Fibroblast of skin of abdomen (primary cell): ENCODE measurements at places on chromosomes 5 and 9.

- peak; percentile 100 for DNase-seq
Observed at GRCh38 chr5:109409844-109410388, at the start of gene PJA2. Gene PJA2 (minus strand): TSS chr5:109409974. CDS start chr5:109383433, 26,541 bp downstream.

GRCh38 chr9:115024925-115025535 lies 92.9 kb downstream of the TNC start:
- no peak for DNase-seq

DNA sequence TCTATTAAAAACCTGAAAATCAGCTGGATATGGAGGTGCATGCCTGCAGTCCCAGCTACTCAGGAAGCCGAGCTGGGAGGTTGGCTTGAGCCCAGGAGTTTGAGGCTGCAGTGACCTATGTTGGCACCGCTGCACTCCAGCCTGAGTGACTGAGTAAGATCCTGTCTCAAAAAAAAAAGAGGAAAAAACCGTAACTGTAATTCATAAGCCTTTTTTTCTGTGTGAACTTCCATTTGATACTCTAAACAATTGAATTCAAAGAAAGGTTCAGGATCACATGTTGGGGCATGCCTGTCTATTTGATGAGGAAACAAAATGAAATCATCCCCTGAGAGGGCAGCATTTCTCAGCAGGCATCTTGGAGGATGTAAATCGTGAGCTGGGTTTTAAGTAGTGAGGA lies 38.8 kb downstream of the ITGA2 start:
- DNase-seq: peak; percentile 59

DNA sequence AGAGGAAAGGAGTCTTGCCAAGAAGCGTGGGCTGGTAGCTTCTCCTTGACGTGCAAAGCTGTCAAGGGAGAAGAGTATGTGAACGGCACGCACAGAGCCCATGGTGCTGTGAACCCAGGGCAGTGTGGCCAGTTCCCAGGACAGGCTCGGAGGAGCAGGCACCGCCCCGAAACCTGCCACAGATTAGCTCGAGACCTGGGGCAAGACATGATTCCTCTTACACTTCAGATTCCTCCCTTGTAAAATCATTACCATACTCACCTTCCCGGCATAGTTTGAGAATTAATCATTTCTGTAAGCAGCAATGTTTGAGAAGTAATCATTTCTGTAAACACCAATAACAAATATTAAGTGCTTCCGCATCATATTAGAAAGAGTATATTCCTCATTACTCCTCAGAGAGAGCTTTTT lies 19.9 kb downstream of the GOLM1 start:
- DNase-seq: no peak

DNA sequence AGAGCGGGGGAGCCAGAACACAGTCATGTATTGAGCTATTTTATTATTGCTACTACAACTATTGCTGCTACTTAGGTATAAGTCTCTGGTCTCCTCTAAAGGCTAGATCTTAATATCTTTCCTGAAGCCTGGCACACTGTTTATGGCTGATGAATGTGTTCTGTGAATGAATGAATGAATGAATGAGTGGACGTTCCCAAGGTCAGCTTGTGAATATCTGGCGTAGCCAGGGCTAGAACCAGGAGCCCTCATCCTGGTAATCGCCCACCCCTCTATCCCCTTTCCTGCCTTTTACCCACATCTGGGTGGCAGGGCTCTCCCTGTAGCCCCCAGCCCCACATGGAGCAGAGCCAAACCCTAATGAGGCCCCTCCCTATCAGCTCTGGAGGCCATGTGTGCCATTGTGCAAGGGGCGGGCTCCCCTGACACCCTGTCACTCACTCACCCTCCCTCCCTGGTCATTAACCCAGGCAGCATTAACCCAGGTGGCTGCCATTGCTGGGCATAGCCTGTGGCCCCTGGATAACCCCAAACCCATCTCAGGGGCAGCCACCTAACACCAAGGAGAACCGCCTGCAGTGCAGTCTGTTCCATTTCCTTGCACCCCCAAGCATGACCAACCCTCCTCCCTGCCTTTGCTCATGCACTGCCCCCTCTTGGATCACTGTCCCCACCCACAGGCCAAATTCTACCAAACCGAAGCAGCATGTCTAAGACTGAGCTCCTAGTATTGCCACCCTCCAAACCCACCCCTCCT lies 2.0 kb upstream of the AKNA start:
- DNase-seq: no peak

- no peak for DNase-seq
Observed at GRCh38 chr9:84330246-84330645, 10.3 kb downstream of the SLC28A3 start.

- DNase-seq: peak; percentile 38
Observed at GRCh38 chr5:180070756-180071530, 616 bp downstream of the RNF130 start.

GRCh38 chr5:106833517-106833916 lies 837.2 kb downstream of the EFNA5 start:
- no peak for DNase-seq

- DNase-seq: no peak
Observed at GRCh38 chr9:5566054-5566618, 55.8 kb downstream of the PDCD1LG2 start.

DNA sequence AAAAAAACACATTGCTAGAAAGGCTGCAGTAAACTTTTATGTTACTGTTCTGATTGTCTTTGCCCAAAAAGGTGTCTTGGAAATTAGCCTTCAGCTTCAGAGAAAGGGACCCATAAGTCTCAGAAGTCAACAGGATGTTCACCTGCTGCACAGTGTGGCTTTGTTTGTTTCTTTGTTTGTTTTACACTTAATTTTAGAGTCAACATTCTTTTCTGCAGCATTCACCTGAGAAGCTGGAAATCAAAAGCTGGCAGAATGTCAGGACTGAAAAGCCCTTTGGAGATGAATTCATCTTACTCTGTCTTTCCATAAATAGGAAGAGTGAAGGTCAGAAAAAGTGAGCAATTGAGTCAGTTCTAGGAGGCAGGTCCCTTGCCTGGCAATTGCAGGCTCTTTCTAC lies 170.0 kb downstream of the PAPPA start:
- DNase-seq: no peak

DNA sequence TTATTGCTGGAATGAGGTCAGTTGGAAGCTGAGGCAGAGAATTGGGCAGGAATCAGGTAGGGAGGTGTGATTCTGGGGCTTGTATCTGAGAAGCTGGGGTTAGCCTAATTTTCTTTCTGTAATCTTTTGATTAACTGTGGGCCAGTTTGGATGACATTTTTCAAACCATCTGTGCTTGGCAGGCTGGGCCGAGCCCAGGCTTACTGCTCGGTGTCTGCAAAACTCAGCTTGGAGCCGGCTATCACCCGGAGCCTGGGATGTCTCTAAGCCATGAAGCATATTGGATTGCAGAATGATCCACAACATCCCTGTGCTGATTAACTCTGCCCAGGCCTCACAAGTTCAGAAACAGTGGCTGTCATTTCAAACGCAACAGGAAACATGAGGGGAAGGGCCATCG lies 26.5 kb downstream of the KCNMB1 start:
- no peak for DNase-seq

- DNase-seq: no peak
Observed at GRCh38 chr5:90084342-90084741, 325.2 kb downstream of the CETN3 start.

DNA sequence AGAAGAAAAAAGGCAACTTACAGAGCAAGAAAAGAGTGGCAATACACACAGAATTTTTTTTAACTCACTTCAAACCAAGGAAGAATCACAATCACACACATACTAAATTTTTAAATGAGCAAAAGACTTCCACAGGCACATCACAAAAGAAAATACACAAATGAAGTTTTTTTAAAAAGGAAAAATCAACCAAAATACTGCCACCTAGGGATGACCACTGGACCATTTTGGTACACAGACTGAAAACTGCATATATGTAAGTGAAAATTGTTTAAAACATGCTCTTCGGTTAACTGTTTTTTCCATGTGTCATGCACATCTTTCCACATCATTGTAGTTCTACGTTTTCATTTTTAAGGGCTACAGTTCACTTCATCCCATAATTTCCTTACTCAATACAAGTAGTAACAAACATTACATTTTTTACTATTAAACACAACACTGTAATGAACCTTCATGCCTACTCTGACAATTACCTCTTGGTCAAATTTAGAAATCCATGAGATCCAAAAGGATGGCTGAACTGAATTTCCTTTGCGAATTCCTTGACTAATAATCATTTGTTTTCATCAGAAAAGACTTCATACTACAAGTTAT lies 79.0 kb downstream of the FBXW11 start:
- DNase-seq: no peak

GRCh38 chr9:124766326-124766725 lies 4.8 kb downstream of the NR6A1 start:
- no peak for DNase-seq

DNA sequence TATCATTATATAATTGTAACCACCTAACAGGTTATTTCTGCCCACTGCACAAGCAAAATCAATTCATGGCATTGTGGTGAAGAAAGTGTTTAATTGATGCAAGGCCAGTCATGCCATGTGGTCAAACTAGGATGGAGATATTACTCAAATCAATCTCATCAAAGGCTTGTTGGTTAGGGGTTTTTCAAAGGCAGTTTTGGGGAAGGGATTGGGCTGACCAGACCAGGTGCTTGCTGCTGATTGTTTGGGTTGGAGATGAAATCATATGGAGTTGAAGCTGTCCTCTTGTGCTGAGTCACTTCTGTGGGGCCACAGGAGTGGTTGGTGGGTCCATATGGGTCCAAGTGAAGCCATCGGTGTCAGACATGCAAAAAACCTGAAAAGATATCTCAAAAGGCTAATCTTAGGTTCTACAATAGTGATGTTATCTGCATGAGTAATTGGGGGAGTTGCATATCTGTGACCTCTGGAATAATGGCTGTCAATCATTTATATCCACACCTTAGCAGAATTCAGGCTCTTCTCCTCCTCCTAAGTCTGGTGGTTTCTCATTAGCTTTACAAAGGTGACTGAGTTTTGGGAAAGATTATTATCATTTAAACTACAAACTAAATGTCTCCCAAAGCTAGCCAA lies 44.9 kb downstream of the HMGCS1 start:
- no peak for DNase-seq

- no peak for DNase-seq
Observed at GRCh38 chr5:178309271-178310013, 76.8 kb upstream of the PHYKPL start.

DNA sequence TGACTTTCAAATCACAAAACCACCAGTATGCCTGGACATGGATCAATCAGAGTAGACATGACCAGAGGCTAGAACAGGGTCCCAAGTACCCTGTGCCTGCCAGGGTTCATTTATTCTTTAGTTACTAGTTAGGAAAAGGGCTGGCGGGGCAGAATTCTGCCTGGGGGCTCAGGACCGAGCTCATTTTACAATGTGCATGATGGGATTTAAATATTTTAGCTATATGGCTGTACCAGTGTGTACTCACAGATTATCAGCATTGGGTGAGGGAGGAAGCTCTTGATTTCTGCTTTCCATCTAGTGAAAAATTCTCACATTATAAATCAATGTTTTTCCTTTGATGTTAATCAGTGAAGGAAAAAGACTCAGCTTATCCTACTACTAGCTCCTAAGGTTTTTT lies 1511.1 kb downstream of the EFNA5 start:
- DNase-seq: no peak

- peak; percentile 24 for DNase-seq
Observed at GRCh38 chr5:53820802-53821171, 260.3 kb downstream of the NDUFS4 start.

DNA sequence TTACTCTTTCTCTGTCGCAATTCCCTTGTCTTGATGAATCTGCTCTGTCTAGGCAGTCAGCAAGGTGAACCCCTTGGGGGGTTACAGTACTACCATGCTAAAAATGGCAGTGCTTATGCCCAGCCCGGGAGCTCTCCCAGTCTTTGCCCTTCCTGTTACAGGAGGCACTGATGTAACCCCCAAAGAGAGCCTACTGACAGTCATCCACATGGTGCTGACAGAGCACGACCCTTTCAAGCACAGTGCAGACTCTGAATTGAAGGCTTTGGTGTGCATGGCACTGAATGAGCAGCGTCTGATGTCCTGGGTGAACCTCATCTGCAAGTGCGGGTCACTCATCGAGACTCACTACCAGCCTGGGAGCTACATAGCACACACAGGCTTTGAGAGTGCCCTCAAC lies 34.5 kb upstream of the SLC36A2 start:
- DNase-seq: no peak

- peak; percentile 64 for DNase-seq
Observed at GRCh38 chr5:69512740-69513260, 20.2 kb downstream of the OCLN start.

- DNase-seq: no peak
Observed at GRCh38 chr5:41420492-41421067, 89.8 kb downstream of the PLCXD3 start.

- DNase-seq: no peak
Observed at GRCh38 chr5:168653626-168654025, 74.5 kb upstream of the PANK3 start.

DNA sequence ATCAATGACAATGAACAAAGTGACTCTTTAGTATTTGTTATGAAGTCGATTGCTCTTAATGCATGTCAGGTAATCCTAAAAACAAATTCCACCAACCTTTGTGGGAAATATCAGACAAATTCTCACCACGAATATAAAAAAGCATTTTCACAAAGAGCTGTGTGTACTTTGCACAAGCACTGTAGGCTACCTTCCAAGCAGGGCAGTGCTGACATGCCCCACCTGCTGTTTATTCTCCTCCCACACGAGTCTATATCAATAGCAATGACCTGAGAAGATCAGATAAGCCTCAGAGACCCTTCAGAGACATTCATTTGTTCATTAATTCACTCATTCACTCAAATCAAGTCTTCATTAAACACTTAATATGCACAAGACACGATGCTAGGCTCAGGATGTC lies 469.1 kb downstream of the ZSWIM6 start:
- no peak for DNase-seq

DNA sequence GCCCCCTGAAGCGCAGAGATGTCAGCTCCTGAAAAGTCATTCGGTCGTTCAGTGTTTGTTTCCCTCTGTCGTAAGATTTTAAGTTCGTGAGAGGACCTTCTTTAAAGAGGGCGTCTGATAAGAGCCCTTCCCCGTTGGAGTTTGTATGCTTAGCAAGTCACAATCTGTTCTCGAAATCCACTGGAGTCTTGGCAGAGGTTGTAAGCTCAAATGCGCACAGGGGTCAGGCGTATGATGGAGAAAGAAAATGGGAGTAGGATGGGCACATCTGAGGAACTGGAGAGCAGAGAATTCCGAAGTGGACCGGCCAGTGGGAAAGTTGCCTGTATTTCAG lies 710 bp downstream of the HSD17B4 start:
- peak; percentile 11 for DNase-seq

- peak; percentile 55 for DNase-seq
Observed at GRCh38 chr5:72244862-72245371, 75.1 kb downstream of the MRPS27 start.

- no peak for DNase-seq
Observed at GRCh38 chr5:147321569-147321968, 86.7 kb downstream of the STK32A start.

GRCh38 chr9:23586906-23587305 lies 239.1 kb downstream of the ELAVL2 start:
- no peak for DNase-seq

- DNase-seq: no peak
Observed at GRCh38 chr9:94083384-94083783, 880 bp upstream of the PTPDC1 start.

GRCh38 chr9:72794946-72795345 lies 157.9 kb downstream of the ALDH1A1 start:
- peak; percentile 10 for DNase-seq

- DNase-seq: no peak
Observed at GRCh38 chr9:117825609-117826347, 121.6 kb downstream of the TLR4 start.
